ENCODE measurements at places on chromosomes 1 and 21. TPM values are rescaled to one million over a fixed set of nuclear protein-coding genes. Genes with fewer than 3 reads are reported as not detected.
A peak's percentile ranks its signal among the peaks of the same experiment; 100 is the strongest.

DNAJC6 gene
- 1.2 TPM for total RNA-seq

P3R3URF gene
- total RNA-seq, result not detected

RHOC gene
- 161 TPM for total RNA-seq

SFPQ gene
- 558 TPM for total RNA-seq

CAMK1G gene
- total RNA-seq, result not detected

ADAMTS4 gene
- total RNA-seq, result 0.14 TPM

LCE1A gene
- total RNA-seq, result not detected

PCSK9 gene
- total RNA-seq, result not detected

FAM229A gene
- total RNA-seq, result 18.3 TPM

DNA sequence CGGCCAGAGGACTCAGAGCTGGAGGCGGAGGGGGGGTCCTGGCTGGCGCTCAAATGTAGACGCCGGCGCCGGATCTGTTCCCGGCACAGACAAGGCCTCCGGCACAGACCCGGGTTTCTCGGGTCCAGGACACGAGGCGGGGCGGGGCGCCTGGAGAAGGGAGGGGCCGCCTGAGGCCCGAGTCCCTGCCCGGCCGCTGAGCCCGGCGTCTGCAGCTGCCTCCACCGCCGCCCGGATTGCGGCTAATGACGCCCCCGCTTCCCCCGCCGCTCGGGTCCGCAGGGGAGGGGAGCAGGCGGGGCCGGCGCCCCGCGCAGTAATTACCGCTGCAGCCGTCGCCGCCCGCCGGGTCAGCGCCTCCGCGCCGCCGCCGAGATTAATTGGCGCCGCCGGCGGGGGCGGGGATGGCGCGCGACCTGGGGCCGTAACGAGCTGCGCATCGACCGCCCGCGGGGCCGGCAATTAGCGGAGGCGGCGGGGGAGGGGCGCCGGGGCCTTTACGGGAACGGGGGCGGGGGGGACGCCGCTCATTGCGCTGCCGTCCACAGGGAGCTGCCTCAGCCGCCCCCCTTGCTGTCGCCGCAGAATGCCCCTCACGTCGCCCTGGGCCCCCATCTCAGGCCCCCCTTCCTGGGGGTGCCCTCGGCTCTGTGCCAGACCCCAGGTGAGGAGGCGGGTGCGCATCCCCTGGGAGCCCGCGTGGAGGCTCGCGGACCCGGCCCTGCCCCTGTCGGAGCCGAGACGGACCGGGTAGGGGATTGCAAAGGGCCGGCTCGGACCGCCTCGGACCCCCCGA, 17.3 kb downstream of the NOC2L start:
- peak; percentile 25 for DNase-seq

DNA sequence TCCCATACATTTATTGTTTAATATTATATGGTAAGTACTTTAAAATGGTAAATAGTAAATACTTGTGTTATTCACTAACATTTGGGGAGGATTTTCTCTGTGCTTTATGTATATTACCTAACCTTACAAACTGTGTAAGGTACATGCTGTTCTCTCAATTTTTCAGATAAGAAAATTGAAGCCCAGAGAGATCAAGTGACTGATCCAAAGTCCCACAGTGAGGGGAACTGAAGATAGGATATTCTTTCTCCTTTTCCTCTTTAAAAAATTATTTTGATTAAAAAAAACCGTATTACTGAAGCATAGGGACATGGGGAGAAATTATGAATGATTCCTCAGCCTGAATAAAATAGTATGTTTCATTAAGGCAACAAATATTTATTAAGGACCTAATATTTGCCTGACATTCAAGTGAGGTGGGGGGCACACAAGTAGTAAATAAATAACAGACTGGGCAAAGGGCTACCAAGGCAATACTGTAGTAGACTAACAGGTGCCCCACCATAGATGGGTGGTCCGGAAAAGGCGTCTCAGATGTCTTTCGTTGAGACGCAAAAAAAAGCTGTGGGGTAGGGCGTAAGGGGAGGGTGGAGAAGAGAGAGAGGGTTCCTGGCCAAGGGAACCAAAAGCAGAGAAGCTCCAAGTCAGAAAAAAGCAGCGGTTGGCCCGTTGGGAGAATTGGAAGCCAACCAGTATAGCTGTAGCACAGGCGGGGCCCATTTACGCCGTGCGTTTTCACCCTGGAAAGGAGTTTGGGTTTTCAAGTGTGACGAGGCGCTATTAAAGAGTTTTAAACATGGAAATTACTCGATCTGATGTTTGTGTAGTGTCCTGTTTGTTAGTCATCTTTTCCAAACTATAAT, 944 bp upstream of the AGO3 start:
- DNase-seq, result peak; percentile 29

DNA sequence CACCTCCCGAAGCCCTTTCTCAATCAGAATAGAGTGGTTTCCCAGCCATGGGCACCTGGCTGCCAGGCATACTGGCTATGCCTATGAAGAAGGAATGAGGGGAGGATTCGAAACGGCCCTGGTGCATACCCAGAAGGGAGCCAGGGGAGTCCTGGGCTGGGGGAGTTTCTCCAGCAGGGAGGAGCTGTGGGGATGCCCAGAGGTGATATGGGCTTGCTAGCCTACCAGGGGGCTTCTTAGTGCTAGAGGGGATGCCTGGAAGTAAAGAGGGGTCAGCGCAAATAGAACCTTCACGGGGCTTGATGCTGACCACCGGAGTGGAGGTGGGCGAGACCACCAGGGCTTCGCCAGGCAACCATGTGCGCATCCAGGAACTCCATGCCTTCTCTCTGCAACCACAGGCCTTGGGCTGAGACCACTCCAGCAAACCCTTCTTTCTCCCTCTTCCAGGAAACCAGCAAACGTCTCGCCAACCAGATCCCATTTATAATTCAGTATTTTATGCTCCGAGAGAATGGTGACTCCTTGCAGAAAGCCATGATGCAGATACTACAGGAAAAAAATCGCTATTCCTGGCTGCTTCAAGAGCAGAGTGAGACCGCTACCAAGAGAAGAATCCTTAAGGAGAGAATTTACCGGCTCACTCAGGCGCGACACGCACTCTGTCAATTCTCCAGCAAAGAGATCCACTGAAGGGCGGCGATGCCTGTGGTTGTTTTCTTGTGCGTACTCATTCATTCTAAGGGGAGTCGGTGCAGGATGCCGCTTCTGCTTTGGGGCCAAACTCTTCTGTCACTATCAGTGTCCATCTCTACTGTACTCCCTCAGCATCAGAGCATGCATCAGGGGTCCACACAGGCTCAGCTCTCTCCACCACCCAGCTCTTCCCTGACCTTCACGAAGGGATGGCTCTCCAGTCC, 18.2 kb upstream of the MX1 start:
- DNase-seq, result no peak

- DNase-seq, result no peak
Observed at GRCh38 chr1:151715726-151716404, 738 bp downstream of the CELF3 start.

GRCh38 chr1:172141341-172141881, 279.1 kb upstream of the C1orf105 start:
- DNase-seq, result no peak

- DNase-seq, result no peak
Observed at GRCh38 chr1:204584699-204585372, 68.6 kb downstream of the MDM4 start.

GRCh38 chr1:56236688-56237087, 342.7 kb downstream of the PLPP3 start:
- no peak for DNase-seq

DNA sequence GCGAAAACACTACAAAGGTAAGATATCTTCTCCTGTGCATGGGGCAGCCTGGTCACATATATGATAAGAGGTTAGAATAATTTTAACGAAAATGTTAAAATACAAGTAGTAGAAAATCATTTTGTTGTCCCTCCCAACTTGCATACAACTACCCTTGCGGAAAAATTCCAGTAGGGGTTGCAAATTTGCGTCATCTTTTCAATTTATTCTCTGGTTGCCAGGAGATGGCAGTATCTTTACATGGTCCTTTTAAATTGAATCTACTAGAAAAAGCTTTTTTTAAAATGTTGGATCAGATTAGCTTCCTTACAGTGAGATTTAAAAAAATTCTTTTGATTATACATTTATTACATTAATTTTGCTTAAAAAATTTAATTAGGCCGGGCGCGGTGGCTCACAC, 10.9 kb downstream of the S100PBP start:
- DNase-seq, result no peak

GRCh38 chr21:35359076-35359475, 310.0 kb upstream of the RUNX1 start:
- no peak for DNase-seq

DNA sequence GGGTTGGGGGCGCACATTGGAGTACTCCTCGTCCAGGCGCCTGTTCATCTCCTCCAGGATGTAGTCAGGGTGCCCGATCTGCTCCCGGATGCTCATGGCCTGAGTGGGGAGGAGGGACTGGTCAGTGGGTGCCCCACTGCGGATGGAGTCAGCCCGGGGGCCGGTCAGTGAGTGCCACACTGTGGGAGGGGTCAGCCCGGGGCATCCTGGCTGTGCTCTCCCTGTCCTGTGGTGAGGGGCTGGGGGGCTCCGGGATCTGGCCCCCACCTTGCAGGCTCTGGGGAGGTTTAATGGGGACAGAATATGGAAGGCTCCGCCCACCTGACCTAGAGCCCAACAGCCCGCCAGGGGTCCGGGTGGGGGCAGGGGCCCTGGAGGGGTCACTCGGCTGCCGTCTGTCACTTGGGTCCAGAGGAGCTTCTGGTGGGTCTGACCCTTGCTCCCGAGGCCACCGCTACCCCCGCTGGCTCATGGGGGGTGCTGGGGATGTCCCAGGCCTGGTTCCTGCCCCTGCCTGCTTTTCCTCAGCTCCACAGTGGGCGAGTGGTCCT, 8.8 kb downstream of the PRXL2B start:
- no peak for DNase-seq

DNA sequence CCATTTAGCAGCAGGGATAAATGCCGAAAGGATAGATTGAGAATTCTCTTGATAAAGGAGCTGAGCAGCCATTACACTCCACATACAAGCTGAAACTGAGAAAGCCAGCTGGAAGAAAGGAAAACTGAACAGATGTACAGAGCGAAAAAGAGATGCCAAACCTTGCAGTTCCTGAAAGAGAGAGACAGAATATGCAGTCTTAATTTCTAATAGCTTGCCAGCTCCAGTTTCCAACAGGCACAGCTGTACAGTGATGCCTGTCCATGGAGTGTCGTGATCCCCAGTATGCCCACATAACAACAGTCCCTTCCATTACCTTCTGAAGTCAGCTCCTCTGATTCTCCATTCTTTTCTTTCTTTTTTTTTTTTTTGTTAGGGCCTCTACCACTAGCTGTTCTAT, 22.7 kb downstream of the ABL2 start:
- DNase-seq, result no peak

- no peak for DNase-seq
Observed at GRCh38 chr21:25406887-25407579, 200.2 kb downstream of the MRPL39 start.

DNA sequence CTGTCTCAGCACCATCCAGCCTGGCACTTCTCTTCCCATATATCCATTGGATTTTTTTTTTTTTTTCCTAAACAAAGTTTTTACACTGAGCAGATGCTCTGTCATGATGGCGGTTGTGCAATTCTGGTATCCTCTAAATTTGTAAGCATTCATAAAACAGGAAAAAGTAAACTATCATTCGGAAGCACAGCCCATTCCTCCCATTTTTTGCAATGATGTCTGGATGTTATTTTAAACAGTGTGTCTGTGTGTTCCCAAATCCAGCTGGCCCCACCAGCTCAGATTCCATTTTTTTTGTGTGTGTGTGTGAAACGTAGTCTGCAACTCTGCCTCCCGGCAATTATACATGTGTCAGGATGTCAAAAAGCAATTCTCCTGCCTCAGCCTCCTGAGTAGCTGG, 33.5 kb downstream of the PDPN start:
- DNase-seq, result no peak

DNA sequence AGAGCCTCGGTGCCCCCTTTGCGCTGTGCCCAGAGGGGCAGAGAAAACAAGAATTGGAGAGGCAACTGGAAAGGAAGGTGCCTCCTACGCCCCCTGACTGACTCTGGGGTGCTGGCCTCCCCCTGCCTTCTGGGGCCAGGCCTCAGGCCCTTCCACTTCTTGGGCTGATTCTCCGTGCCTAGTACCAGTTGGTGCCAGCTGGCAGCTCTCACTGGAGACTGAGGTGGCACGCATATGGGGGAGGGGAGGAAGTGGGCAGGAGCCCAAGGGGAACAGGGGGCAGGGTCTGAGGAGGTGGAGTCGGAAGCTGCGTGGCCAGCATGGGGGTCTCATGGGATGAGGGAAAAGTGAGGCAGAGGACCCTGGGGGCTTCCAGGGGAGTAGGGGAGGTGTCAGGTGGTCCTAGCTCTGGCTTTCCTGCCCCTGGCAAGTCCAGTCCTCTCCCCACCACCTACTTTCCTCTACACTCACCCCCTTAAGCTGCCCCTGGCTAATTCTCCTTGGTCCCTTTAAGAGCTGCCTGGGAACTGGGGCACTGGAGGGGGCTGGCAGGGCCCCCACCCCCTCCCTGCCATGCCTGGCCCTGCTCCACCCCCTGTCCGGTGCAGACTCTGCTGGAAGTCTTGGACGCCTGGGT, 6.5 kb upstream of the SEMA4A start:
- no peak for DNase-seq

DNA sequence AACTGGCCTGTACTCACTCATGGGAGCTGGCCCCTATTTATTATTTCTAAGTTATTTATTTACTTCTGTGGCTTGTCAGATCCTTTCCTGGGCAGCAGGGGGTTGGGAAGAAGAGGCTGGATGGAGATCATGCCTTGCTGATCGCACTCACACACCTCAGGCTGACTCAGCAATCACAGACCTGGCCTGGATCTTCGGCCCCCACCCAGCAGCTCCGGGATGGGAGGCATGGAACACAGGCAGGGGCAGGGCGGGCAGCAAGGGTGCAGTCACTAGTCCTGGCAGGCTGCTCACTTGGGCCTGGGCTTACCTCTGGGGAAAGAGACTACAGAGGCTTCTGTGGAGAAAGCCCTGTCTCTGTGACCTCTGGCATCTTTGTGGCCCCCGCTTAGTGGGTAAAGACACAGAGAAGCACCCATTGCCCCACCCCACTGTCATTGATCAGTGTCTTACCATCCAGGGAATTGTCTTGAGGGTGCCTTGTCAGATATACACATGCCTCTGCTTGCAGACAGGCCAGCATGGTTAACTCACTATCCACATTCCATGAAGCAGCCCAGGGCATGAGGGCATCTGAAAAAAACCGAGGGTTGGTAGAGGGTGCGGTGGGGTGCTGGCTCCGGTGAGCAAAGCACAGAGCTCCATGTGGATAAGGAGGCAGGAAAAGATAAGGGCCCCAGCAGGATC, 3.7 kb downstream of the ARTN start:
- no peak for DNase-seq

DNA sequence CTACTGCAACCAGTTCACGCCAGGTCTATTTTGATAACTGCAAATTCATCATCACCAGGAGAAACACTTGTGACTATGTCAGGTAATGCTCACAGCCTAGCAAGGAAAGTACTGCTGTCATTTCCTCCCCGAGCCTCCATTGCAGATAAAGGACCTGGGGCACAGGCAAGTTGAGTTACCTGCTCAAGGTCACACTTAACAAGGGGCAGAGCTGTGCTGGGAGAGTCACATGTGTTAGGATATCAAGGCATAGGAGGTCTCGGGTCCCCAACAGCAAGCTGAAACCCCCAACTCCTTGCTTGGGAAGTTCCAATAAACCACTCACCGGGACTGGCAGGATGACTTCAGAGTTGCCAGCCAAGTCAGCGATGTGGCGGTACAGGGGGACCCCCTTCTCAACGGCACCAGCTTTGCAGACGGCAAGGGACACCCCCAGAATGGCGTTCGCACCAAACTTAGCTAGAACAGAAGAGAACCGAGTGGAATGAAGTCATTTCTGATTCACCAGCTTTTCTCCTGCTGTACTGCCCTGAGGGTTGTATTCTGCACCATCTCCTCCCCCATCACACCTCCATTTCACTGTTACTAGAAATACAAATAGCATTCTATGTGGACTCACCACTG, 11.6 kb downstream of the ENO1 start:
- no peak for DNase-seq

- no peak for DNase-seq
Observed at GRCh38 chr1:203126151-203126865, 1.2 kb upstream of the ADORA1 start.
